NCI-H146 (cell line): ENCODE measurements at places on chromosomes 1 and 21.

DNA sequence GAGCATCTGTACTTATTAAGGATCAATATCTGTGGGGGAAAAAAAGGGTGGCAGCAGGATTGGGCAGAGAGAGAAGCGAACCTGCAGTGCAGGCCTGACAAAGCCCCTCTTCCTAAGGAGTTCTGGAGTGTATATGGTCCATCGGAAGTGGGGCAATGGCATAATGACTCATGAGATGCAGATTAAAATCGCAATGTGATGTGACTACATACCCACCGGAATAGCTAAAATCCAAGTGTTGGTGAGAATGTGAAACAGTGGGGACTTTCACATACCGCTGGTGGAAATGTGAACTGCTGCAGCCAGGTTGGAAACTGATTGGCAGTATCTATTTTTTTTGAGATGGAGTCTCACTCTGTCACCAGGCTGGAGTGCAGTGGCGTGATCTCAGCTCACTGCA is 8.2 kb upstream of the CREG1 start:
- DNase-seq: no peak

GRCh38 chr1:85133565-85134159 is 67.2 kb downstream of the SYDE2 start:
- no peak for DNase-seq

- no peak for DNase-seq
Measured at GRCh38 chr1:147246910-147247655, 4.6 kb downstream of the CHD1L start.

DNA sequence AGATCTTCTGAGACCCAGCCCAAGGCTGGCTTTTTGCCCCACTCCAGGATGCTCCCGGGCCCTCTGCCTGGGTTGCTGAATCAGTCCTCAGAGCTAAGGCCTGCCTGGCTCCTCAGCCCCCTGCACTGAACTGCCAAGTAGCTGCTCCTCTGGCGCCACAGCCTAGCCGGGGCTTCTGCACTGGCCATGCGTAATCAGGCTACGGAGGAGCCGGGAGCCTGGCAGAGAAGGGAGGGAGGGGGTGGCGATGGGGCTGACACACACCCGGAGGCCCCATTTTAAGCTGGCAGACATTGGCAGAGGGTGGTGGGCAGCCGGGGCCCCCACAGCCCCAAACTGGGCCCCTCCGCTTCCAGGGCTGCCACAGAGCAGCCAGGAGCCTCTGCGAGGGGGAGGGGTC is 38.7 kb downstream of the ALPL start:
- no peak for DNase-seq

- no peak for DNase-seq
Measured at GRCh38 chr1:216457356-216457755, 34.1 kb upstream of the USH2A start.

GRCh38 chr1:81834921-81835698 is 34.4 kb downstream of the ADGRL2 start:
- no peak for DNase-seq

GRCh38 chr1:167924102-167924501 is 10.2 kb upstream of the ADCY10 start:
- DNase-seq: no peak

- DNase-seq: no peak
Measured at GRCh38 chr1:109197158-109198042, 16.3 kb upstream of the SARS1 start.

- no peak for DNase-seq
Measured at GRCh38 chr1:91075233-91076135, 53.6 kb upstream of the ZNF644 start.

- DNase-seq: no peak
Measured at GRCh38 chr1:151513626-151514121, 2.5 kb downstream of the CGN start.

DNA sequence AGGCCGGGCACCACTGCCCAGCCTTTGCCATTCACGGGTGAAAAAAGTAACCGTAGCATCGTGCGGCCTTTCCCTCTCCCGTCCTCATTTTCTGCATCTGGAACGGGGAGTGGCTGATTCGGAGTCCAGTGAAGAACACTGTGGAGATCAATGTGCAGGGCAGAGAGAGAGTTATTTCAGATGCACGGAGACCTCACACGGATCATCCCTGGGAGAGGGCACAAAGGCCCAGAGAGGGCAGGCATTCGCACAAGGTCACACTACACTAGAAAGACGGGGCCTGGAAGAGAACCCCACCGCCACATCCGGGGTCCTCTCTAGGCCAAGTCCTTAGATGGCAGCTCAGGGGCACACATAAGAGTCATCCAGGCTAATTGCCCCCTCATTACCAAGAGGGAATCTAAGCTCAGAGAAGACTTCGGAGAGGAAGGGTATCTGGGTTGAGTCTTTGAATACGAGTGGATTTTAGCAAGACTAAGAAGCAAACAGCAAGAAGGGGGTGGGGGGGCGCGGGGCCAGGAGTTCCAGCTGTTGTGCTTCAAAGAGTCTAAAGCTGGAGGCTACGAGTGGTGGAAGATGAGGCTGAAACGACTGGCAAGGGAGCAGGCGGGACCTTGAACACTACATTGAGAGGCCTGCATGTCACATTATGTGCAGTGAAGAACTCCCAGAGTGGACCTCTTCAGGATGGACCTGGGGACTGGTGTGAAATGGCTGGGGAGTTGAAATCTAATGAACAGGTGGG is 857 bp downstream of the GPX7 start:
- peak; percentile 30 for DNase-seq

DNA sequence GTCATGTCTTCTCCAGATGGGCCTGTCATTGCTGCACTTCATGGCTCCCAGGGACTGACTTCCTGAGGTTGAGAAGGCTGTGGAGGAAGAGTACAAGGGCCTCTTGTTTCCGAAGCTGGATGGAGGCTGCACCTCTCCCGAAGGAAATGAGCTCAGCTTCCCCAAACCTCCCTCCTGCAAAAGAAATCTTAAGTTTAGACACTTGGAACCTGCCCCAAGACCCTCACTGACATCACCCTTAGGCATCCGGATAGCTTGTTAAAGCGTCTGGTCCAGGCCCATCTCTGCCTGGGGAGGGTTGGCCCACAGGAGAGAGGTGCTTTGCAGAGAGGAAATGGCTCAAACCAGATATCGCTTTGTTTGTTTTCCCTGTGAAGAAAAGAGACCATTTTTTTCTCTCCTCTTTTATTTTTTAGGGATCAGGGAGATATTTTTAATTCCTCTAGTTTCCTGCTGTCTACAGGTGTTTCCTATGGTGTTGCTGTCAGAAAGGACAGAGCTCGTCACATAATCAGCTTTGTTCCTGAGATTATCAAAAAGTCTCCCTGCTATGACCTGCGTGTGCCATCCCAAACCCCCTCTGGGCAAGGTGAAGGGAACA is 25.0 kb downstream of the RCSD1 start:
- no peak for DNase-seq

DNA sequence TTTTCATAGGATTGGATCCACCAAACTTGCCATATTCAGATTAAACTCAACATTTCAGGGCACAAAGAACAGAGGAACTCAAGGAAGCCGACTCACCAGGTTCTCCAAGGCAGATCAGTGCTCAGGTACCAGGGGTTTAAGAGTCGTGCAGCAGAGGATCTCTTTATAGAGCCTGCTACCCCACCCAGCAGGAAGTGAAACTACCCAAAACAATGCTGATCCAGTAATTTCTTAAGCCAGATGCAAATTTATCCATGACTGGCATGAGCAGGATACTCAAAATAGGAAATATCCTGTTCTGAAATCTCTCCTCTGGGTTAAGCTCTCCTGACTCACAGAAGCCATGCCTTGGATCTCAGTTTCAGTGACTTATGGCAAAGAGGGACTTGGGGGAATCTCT is at the start of gene SPRR2A:
SPRR2A (minus strand) TSS at position 138 of the 400 bp plus-strand sequence. CDS start 777 bp downstream, outside the sequence.
- DNase-seq: no peak

DNA sequence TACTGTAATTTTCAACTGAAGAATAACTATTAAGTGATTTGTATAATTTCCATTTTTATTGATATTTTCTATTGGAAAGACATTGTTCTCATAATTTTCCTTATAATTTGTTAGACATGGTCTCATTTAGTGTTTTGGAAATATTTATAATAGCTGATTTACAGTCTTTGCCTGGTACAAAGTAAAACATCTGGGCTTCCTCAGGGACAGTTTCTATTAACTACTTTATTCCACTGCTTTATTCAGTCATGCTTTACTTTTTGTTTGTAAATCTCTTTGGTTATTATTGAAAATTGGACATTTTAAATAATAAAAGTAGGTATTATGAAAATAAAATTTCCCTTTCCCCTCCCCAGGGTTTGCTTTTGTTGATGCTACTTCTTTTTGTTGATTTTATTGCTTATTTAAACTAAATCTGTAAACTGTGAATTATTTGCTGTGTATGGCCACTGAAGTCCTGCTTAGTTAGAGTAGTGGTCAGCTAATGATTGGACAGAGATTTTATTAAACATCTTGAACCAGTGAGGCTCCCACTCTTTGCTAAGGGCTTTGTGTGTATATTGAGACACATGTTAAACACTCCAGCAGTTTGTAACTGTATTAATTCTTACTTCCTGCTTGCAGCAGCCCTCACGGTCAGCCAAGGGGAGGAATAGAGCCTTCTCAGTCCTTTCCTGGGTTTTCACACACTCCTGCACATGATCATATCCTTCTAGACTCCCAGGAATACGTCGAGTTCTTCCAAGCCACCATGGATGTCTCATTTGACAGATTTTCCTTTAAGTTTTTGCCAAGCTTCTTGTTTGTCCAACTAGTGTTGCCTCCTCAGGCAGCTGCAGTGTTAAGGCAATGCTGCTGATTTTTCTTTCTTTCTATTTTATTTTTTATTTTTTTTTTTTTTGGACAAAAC is 994.6 kb upstream of the PRMT6 start:
- peak; percentile 7 for DNase-seq

GRCh38 chr1:156464335-156464734 is 36.2 kb downstream of the MEF2D start:
- no peak for DNase-seq

DNA sequence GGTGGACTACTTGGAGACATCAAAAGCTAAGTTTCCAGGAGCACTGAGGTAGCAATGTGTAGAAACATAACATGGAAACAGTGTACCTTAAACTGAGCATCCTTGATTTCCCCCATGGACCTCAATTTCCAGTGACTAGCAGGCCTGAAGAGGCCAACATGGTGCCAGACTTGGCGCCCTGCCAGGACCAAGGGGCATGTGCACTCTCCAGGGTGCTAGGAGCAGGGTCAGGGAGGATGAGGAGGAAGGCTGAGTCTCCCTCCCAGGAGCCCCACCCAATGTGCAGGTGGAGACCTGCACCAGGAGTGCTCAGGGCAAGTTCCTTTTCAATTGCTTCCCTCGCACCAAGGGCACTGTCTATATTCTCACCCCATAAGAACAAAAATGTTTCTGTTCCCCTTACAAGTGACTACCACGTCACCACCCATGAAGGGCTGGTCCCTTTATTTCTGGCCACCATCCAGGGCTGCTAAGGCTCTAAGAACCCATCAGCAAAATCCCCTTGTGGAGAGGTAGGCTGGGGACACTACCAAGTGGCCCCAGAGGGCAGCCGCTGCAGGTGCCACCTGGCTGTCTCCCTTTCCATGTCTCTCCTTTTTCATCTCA is 39.2 kb downstream of the MX1 start:
- DNase-seq: no peak

GRCh38 chr1:158098256-158098655 is 82.4 kb upstream of the CD1D start:
- no peak for DNase-seq

GRCh38 chr1:21244154-21244553 is 46.1 kb downstream of the ECE1 start:
- no peak for DNase-seq

DNA sequence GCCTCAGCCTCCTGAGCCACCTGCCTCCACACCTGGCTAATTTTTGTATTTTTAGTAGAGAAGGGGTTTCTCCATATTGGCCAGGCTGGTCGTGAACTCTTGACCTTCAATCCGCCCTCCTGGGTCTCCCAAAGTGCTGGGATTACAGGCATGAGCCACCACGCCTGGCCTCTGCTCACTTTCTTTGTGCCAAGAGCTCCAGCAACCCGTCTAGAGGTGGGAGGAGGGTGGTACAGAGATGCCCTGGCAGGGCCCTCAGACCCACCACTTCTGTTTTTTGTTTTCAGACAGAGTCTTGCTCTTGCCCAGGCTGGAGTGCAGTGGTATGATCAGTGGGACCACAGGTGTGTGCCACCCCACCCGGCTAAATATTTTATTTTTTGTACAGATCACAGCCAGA is 6.9 kb upstream of the SYNC start:
- no peak for DNase-seq

GRCh38 chr1:166083887-166084286 is 82.9 kb downstream of the FAM78B start:
- no peak for DNase-seq

DNA sequence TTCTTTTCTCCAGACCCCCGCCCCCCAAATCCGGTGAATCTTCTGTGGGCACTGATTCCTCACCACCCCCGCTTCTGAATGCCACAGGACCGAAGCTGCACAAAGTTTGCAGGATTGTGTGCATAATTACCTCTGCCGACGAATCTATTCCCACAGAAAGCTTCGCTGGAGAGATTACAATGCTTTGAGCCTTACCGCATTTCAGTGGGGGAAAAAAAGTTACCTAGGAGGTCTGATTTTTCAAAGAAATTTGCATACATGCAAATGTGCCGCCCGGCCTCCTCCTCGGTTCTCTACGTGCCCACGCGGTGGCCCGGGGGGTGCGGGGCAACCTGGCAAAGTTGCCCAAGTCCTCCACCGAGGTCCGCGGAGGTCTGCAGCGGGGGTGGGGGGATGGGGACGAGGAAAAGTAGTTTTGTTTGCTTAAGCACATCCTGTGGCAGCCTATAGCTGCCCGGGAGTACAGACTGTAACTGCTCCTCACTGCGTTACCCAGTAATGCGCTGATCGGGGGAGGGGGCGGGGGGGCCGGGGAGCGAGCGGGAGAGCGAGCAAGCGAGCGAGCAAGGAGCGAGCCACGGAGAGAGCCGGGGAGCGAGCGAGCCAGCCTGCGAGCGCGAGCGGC is 563 bp upstream of the NFIA start:
- no peak for DNase-seq

- DNase-seq: no peak
Measured at GRCh38 chr1:38138498-38139233, 92.1 kb upstream of the POU3F1 start.

DNA sequence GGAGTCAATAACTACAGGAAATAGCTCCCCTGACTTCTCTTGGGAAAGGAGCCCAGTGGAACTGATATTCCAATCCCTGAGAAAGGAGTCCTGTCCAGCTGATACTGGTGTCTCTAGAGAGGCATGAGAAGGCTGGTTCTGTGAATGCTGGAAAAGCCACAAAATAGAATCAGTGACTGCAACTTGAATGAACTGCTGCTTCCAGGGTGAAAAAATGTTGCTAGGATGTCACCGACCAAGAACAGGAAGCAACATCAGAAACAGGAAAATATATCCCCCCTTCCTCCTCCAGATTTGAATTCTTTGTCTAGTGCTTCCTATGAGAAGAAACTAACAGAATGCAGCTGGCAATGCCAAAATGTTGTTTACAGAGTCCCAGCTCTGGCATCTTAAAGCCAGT is 269.3 kb upstream of the LYPLAL1 start:
- no peak for DNase-seq

DNA sequence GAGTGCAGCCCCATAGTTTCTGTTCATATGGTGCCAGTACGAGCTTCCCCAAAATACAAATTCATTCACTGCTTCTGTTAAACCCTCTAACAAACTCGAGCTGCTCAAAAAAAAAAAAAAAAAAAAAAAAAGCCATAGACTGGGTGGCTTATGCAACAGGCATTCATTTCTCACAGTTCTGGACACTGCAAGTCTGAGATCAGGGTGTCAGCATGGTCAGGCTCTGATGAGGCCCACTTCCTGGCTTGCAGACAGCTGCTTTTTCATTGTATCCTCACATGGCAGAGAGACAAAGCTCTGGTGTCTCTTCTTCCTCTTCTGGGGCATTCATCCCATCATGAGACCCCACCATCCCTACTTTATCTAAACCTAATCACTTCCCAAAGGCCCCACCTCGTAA is 121.6 kb downstream of the PTBP2 start:
- DNase-seq: no peak
